ENCODE measurements at places on chromosomes 6 and 20.
A peak's percentile ranks its signal among the peaks of the same experiment; 100 is the strongest.

DNA sequence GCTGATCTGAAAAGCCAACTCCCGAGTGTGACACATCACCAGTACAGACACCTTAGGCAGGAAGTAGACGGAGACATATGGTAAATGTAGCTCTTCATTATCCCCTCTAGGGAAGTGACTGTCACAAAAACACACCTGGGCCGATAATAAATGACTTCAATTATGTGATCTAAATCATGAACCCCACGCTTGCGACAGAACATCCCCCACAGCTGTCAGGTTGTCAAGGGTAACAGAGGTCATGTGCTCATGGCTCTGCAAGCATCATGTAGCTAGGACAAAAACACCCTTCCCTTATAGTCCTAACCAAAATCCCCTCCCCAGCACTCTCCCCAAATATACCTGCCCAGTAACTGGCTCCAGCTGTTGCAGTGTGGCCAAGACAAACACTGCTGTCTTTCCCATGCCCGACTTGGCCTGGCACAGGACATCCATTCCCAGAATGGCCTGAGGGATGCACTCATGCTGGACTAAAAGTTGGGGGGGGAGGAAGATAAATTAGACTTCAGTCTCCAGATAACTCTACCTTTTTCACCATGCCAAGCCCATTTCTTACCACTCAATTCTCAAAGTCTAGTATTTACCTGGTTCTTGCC lies 2.9 kb downstream of the DDX39B start:
- no peak for DNase-seq

DNA sequence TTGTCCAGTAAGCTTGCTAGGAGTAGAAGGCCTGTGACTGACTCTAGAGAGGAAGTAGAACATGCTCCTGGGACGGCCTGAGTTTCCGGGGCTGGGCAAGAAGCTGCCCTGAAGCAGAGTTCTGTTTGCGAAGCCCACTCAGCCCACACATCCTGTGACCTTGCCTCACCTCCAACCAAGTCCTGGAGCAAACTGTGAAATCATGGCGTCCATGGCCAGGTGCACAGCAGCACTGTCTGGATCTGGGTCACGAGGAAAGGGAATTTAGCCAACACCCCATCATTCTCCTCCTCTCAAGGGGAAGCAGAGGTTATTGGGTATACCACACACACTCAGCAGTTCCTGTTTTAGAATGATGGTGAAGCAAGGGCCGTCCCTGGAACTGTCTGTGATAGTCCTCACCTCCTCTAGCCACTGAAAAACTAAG lies 87.5 kb downstream of the CRYBG1 start:
- DNase-seq, result peak; percentile 7

DNA sequence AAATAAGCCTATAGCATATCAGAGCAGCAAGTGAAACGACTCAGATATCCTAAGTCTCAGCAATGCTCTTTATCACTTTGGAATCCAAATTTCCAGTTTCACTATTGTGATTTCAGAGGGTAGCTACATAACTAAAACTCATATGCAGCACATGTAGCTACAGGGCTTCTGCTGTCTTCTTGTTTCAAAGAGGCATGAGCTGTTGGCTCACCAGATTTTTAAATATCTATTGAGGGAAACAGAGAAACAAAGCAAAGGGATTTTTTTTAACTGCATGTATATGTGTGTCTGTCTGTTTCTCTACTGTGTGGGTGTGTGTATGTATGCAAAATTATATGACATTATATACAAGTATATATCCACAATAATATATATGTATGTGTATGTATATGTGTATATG lies 258.4 kb downstream of the HDGFL1 start:
- no peak for DNase-seq

DNA sequence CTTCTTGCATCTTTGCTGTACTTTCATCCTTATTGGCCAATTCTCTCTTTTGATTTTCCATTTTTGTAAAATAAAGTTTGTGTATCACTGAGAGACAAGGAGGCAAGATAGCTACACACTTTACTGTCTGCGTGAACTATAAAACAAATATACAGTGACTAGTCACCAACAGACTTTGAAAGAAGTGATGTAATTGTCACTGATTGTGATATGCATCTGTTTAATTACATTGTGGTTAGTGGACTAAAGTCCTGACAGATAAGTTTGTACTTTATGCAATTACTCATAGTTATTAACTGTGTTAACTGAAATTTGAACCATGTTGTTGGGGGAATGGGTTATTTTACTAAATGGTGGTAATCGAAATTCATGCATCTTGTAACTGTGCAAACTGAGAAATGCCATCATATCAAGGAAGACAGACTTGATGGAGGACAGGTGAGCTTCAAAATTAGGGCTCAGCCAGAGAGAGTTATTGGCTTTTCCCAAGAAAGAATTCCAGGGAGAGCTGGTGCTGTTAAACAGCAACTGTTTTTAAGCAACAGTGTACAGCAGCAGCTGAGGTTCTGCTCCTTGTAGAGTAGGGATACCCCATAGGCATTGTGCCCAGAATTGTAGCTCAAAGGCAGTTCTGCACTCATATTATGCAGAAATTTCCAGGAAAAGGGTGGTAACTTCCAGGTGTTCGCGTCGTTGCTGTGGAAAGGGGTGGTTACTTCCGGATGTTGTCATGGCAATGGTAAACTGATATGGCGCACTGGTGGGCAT lies 62.9 kb downstream of the EFHC1 start:
- DNase-seq, result no peak

GRCh38 chr6:53520320-53520928 lies 24.5 kb downstream of the GCLC start:
- DNase-seq, result no peak

DNA sequence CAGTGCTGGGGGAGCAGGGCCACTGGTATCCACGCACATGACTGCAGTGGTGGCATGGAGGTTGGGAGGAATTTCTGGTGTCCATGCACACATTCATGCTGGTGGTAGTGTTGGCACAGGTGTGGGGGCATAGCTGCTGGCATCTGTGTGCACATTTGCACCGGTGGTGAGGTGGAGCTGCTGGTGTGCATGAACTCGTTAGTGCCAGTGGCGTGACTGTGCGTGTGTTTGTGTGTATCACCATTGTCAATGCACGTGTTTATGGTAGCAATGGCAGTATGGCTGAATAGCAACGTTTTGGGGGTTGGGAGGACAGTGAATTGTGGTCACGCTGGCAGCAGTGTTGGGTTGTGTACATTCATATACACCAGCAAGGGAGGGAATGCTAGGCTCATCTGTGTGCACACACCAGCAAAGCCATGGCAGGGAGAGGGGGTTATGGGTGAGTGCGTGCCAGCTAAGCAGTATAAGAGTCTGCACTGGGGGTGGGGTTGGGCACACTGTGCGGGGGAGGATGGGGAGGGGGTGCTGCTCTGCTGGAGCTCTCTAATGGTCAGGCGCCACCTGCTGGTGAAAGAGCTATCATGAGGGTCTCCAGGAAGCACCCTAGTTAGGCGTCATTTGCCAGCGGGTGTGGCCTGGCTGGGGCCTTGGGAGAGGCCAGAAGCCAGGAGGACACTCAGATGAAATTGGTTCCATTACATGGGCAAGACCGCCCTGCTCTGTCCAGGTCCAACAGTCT lies 626.1 kb upstream of the ID4 start:
- no peak for DNase-seq

- no peak for DNase-seq
Measured at GRCh38 chr6:142827369-142827768, 117.6 kb downstream of the HIVEP2 start.

- DNase-seq, result no peak
Measured at GRCh38 chr6:11324453-11325015, 92.1 kb upstream of the NEDD9 start.

DNA sequence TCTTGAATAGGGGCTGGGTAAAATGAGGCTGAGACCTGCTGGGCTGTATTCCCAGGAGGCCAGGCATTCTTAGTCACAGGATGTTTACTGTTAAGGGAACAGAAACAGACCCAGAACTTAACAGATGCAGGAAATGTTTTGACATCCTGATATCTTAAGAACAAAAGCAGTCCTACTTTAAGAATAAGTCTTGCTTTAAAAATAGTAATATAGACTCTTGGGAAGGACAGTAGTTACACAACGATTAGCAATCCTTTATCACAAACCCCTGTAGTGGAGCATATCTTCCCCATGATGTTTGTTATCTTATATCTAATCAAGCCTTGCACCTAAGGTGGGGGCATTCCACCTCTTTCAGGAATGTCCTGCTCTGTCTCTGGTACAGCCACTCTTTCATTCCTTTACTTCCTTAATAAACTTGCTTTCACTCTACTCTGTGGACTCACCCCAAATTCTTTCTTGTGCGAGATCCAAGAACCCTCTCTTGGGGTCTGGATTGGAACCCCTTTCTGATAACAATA lies 493.7 kb upstream of the SULF2 start:
- no peak for DNase-seq

DNA sequence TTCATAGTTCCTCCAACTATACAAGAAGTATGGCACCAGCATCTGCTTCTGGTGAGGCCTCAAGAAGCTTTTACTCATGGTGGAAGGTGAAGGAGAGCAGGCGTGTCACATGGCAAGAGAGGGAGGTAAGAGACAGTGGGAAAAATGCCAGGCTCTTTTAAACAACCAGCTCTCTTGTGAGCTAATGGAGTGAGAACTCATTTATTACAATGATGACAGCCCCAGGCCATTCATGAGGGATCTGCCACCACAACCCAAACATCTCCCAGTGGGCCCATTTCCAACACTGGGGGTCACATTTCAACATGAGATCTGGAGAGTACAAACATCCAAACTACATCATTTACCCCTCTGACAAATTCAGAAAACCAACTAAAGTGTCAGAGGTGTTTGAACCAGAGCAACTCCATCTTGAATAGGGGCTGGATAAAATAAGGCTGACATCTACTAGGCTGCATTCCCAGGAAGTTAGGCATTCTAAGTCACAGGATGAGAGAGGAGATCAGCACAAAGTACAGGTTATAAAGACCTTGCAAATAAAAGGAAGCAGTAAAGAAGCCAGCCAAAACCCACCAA lies 2.2 kb upstream of the UBD start:
- DNase-seq, result no peak

- DNase-seq, result no peak
Measured at GRCh38 chr20:21096321-21097043, 9.7 kb downstream of the LINC00237 start.

DNA sequence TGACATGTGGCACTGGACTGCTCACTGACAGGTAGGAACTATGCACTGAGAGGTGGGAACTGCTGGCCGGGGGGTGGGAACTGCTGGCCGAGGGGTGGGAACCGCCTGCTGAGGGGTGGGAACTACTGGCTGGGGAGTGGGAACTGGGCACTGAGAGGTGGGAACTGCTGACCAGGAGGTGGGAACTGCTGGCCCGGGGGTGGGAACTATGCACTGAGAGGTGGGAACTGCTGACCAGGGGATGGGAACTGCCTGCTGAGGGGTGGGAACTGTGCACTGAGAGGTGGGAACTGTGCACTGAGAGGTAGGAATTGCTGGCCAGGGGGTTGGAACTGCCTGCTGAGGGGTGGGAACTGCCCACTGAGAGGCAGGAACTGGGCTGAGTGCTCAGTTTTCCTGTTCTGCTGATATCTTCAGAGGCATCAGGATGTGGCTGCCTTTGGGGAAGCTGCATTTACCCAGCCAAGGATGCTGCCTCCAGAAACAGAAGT lies 90.2 kb downstream of the THBS2 start:
- DNase-seq, result no peak

DNA sequence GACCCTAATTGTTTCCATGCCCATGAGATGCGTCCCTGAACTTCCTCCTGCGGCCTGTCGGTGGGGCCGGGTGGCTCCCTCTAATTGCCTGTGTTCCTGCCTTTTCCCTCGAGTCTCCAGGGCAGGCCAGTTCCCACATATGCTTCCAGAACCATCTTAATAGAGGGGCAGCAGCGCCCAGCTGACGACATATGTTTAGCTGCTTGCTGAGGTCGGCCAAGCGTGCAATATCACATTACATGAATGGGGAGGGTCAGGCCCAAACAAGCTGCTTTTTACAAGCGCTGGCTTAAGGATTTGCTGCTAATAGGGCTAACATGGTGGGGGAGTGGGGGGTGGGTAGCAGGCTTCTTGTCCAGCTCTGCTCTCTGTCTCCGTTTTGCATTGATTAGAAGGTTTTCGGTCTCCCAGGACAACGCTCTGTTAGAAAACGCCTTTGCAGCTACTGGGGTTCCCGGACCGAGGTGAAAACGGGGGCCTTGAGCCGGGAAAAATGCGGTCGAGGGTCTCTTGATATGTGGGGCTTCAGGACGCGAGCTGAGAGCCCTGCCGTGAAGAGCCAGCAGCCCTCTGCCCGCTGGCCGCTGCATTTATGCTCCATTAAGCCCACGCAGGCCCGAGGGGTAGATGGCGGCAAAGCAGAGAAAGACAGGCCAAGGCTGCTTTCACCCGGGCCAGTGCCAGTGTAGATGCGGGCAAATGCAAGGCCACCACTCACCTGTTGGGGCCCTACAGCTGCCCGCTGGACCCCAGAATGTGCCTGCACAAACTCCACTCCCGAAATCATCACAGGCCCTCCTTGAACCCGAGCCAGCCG lies 308.5 kb downstream of the BMP7 start:
- DNase-seq, result no peak

DNA sequence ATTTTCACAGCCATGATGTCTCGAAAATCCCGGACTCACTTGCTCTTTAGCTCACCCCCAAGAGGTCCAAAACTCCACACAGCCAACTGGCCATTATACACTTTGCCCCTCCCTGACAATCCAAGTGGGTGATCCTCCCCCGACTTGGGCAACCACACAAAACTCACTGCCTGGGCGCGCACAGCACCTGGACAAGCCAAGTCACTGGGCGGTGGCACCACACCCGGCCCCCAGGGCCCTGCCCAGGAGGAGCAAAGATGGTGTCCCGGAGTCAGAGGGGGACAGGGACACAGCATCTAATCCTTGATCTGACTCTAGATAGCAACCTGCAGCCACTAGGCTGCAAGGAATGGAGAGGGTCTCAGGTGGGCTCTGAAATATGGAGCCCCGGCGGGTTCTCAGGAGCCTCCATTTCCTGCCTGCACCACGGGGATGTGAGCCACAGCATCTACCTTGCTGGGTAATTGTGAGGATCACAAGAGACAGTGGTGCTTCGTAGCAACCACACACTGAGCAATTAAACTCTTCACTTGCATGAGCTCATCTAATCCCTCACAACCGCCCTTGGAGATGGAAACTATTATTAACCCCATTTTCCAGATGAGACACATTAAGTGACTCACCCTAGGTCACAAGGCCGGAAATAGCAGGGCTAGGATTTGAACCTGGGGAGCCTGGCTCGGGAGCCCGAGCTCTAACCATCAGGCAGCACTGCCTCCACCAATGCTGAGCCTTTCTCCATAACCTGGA lies 66.6 kb downstream of the BMP7 start:
- DNase-seq, result no peak

- no peak for DNase-seq
Measured at GRCh38 chr20:40257763-40258162, 431.3 kb downstream of the MAFB start.

DNA sequence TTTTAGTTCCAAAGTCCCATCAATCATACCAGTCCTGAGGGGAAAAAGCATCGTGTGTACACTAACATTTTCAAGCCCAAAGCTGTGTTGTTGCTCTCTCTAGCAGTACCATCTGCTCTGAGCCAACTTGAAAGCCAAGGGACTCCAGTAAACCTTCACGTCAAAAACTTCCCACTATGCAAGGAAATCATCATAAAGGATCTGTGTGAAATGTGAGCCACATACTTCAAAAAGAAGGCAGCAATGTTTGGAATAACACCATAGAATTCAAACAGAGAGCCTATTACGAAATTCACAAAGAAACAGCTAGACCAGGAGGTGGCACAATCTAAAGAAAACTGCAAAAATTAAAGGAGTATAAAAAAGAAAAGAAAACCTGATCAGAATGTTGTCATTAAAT lies 399.8 kb upstream of the EPHA7 start:
- DNase-seq, result no peak

Measured in naive thymus-derived CD4-positive, alpha-beta T cell (primary cell).